NCI-H1694 (cell line): ENCODE measurements at places on chromosomes 11 and 22.

GRCh38 chr11:67452141-67452952, at the start of gene GPR152:
Gene GPR152, minus strand, starts transcription at chr11:67452729. Its CDS starts 5 bp downstream, at chr11:67452724.
- DNase-seq, result no peak

DNA sequence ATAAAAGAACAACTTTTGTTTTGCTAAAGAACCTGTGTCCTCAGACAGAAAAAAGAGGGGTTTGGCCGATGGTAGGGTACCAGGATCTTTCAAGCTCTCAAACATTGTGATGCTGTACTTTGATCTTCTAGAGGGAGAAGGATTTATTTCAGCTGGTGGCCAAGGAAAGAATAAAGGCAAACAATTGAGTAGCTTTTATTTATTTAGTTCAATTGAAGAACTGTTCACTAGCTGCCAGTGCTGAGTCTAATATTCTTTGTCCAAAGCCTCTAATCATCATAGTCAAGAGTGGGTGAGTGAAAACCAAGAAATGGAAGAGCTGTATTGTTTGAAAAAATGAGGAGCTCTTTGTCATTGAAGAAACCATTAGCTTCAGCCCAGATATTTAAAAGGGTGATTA, 138.4 kb downstream of the FAT3 start:
- no peak for DNase-seq

DNA sequence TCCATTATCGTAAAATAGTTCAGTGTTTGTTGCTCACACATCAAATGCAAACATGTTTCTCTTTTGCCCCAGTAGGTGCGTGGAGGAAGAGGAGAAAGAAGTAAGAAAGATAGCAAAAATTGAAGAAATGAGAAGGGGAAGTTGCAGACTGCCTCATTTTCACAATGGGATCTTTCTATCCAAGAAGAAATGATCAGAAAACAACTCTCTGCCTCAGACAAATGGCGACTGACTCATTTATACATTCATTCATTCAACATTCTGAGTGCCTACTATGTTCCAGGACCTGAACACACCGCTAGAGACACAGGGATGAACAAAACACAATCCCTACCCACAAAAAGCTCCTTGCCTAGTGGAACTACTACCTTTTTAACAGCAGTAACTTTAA, 367 bp downstream of the HPS5 start:
- DNase-seq, result no peak

- no peak for DNase-seq
Observed at GRCh38 chr22:36480941-36481392, 473 bp downstream of the TXN2 start.

- DNase-seq, result no peak
Observed at GRCh38 chr11:87035976-87036583, 1.7 kb upstream of the TMEM135 start.

- DNase-seq, result no peak
Observed at GRCh38 chr11:118610773-118611432, 3.5 kb downstream of the PHLDB1 start.

DNA sequence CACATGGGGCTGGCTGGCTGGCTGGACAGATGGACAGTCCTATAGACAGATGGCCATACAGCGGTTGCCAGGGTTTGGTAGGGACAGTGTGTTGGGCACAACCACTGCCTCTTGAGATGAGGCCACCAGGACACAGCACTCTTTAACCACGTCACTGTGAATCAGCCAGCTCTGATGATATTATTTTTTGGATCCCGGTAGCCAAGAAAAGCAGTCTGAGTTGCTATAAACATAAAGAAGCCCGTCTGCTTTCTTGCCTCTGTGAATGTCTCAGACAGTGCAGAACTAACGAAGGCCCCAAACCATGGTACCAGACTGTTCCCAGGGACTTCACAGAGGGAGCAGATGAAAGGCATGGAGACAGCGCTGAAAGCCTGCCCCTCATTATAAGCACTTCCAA, 115.9 kb upstream of the CSNK2A3 start:
- DNase-seq, result no peak

GRCh38 chr11:117824571-117825537, at the start of gene FXYD2:
Gene FXYD2, minus strand, starts transcription at chr11:117824744. Its CDS starts 66 bp downstream, at chr11:117824678.
- no peak for DNase-seq

- no peak for DNase-seq
Observed at GRCh38 chr11:47843361-47844055, 4.6 kb downstream of the NUP160 start.

- no peak for DNase-seq
Observed at GRCh38 chr11:456533-456932, 6.5 kb downstream of the PTDSS2 start.

GRCh38 chr22:50739279-50739691, 1.3 kb downstream of the ACR start:
- DNase-seq, result no peak

- no peak for DNase-seq
Observed at GRCh38 chr11:69189059-69189458, 33.3 kb downstream of the SMIM38 start.

GRCh38 chr11:47506795-47507562, 46.0 kb downstream of the CELF1 start:
- no peak for DNase-seq

- no peak for DNase-seq
Observed at GRCh38 chr11:70070706-70071105, 7.4 kb upstream of the ANO1 start.

DNA sequence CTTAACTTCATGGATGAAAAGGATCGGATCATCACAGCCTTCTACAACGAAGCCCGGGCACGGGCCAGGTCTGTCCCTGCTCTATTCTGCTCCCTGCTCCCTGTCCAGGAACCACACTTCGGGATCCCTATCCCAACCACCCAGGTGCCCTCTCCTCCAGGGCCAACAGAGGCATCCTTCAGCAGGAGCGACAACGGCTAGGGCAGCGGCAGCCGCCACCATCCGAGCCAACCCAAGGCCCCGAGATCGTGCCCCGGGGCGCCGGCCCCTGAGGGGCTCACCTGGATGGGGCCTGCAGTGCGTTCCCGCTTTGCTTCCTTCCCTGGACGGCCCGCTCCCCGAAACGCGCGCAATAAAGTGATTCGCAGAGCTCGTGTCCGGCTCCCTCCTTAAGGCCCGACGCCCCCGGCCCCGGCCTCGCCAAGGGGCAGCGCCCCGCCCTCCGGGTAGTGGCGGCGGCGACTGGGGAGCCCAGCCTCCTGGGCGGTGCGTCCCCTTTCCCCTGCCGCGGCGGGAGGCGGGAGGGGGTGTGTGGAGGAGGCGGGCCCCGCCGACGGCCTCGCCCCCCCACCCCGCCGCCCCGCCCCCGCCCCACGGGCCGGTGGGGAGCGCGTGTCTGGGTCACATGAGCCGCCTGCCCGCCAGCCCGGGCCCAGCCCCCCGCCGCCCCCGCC, at the start of gene VEGFB:
Gene VEGFB, plus strand, starts transcription at position 672 of the 674 bp plus-strand sequence. CDS start 250 bp downstream, outside the sequence.
- no peak for DNase-seq

- DNase-seq, result peak; percentile 57
Observed at GRCh38 chr11:34358728-34359547, 1.1 kb upstream of the ABTB2 start.

DNA sequence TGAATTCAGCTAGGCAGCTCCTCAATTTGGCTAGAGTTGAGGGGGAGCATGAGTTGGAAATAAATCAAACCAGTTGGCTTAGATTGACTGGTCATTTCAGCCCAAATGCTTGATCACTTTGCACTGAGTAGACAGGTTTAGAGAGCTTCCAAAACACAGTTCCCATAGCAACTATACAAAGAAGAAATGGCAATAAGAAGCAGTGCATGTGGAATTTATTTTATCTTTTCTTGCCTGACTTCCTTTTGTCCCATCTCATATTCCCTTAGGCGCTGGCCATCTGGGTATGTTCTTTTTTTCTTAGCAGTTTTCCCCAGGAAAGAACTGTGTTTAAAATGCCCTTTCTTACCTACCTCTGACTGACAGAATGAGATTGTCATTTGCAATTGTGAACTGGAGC, 38.7 kb upstream of the C11orf87 start:
- no peak for DNase-seq

DNA sequence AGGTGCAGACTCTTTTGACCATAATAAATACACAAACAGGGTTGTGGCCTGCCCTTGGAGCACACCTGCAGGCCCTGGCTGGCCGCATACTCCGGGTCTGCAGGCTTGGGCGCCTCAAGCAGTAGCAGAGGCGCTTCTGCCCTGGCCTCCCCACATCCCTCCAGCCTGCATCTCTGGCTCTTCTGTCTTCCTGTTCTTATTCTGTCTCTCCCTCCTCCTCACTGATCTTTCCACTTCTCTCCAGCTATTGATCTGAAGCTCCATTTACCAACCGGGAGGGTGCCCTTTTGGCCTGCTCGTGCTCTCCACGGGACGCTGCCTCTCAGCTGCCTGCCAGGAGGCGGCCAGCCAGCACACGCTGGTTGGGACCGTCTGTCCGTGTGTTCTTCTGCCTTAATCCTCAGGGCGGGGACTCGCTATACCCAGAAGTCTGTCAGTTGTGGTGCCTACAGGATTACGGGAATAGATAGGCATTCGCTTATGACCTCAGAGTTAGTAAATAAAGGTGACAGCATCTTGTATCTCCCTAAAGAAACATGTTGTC, 5.2 kb downstream of the UPB1 start:
- DNase-seq, result peak; percentile 24

GRCh38 chr11:7638710-7639642, 34.3 kb downstream of the CYB5R2 start:
- DNase-seq, result no peak

GRCh38 chr22:46678003-46678657, 57.9 kb downstream of the GRAMD4 start:
- no peak for DNase-seq

DNA sequence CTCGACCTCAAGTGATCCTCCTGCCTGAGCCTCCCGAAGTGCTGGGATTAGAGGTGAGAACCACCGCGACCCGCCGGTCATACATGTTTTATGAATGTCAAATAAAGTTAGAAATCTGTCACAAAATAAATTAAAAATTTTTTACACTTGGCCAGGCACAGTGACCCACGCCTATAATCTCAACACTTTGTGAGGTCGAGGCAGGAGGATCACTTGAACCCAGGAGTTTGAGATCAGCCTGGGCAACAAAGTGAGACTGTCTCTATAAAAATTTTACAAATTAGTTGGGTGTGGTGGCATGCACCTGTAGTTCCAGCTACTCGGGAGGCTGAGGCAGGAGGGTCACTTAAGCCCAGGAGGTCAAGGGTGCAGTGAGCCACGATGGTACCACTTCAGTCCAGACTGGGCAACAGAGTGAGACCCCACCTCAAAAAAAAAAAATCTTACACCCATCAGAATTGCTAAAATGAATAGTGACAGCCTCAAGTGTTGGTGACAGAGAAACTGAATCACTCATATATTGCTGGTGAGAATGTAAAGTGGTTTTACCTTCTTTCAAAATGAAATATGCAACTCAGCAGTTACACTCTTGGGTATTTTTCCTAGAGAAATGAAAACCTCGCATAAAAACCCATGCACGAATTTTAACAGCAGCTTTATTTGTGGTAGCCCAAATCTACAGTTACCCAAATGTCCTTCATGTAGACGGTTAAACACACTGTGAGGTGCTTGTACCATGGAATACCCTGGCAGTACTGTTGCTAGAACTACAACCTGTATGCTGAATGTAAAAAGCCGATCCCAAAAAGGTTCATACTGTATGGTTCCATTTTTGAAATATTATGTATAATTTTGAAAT, 55.4 kb downstream of the MED15 start:
- DNase-seq, result no peak
